Caudate nucleus (tissue), 63 donors: ENCODE measurements at places on chromosomes 12 and 14.

- no peak for DNase-seq
Observed at GRCh38 chr12:124865728-124866127, 2.1 kb upstream of the SCARB1 start.

GRCh38 chr12:14394317-14395073 is 29.0 kb downstream of the ATF7IP start:
- no peak for DNase-seq

DNA sequence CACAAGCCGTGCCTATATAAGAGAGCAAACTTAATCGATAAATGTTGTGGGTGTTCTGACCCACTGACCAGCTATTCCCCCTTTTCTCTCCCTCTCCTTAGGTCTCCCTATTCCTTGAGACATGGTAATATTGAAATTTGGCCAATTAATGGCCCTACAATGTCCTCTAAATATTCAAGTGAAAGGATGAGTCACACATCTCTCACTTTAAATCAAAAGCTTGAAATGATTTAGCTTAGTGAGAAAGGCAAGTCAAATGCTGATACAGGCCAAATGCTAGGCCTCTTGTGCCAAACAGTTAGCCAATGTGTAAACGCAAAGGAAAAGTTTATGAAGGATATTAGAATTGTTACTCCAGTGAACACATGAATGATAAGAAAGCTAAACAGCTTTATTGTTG is 102.2 kb upstream of the CPNE8 start:
- no peak for DNase-seq

DNA sequence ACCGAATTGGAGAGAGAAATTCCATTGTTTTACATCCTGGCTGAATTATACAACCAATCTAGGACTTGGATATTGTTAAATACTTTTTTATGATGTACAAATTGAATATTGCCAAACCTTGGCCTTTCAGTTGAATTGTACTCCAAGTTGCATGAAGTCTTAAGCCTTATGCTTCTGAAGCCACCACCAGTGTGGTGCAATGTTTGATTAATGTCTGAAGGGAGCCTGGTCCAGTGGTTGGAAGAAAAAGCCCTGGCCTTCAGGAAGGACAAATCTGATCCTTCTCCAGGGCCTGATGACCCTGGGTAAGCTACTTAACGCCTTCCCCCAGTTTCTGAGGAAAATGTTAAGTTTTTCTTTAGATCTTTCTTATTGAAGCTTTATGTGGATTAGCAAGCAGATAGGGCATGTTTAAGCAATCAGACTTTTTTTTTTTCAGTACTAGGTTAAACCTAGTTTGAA is 72.0 kb downstream of the PAPOLA start:
- no peak for DNase-seq

DNA sequence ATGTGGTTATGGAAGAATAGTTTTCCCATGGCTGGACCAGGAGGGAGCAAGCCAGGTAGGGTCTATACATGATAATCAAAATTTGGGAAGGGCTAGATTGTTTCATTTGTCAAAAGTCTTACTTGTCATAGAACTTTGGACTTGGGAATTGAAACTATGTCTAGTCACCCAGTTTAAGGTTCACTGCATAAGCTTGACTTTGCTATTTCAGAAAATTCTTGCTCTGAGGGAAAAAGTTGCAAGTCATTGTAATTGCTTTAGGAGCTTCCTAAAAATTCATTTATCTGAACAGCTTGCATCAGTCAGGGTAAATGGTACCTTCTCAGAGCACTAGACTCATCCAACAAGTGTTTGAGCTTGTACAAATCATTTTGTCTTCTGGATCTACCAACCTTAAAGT is 1194.7 kb downstream of the GALC start:
- no peak for DNase-seq

GRCh38 chr12:107518868-107519267 is 166.7 kb upstream of the PWP1 start:
- DNase-seq: no peak

DNA sequence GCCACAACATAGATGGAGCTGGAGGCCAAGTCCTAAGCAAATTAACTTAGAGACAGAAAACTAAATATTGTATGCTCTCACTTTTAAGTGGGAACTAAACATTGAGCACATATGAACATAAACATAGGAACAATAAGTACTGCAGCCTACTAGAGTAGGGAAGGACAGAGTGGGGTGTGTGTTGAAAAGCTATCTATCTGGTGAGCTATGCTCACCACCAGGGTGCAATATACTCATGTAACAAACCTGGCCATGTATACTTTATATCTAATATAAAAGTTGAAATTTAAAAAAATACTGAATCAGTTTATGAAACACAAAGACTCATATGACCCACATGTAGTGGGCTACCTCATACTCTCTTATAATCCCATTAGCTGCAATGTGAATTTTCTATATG is 1305.0 kb downstream of the LRFN5 start:
- DNase-seq: no peak

GRCh38 chr12:70842136-70842535 is 78.4 kb downstream of the PTPRR start:
- DNase-seq: no peak

DNA sequence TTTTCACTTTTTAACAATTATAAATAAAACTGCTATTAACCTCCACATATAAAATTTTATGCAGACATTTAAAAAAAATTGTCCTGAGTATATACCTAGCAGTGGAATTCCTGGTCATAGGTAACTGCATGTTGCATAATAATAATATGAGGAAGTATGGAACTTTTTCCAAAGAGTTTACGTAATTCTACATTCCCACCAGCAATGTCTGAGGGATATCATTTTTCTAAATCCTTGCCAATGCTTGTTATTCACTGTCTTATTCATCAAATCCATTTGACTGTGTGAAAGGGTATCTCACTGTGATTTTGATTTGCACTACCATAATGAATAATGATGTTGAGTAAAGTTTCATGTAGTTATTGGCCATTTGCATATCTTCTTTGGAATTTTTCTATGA is 393.8 kb downstream of the LRFN5 start:
- no peak for DNase-seq

DNA sequence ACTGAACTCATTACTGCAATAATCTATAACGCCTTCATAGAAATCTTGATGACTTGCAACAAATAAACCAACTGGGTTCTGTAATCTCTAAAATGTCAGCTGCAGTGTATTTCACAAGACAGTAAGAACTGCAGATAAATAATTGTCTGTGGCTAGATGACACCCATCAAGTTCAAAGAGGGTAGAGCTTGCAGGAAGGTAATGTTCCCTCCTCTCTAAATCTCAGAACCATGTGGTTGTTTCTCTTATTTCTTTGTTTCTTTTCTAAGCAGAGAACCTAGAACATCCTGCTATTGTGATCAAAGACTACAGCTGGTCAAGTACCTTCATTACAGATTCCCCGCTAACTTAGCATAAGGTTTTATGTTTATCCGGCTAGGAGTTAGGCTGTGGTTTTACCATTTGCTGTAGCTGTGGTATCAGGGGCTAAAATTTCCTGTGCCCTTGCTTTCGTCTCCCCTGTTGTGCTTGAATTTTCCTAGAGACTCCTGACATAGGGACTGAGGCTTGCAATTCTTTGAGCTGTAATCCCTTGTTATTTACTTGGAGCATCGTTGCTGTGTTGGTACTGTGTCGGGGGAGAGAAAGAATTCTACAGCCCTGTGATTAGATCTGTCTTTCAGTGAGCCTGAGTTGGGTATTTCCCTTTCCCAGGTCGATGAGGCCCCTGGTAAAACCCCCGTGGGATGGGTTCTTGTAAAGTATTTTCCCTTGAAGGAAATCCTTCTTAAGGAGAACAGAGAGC is 253.1 kb upstream of the BTG1 start:
- DNase-seq: no peak

DNA sequence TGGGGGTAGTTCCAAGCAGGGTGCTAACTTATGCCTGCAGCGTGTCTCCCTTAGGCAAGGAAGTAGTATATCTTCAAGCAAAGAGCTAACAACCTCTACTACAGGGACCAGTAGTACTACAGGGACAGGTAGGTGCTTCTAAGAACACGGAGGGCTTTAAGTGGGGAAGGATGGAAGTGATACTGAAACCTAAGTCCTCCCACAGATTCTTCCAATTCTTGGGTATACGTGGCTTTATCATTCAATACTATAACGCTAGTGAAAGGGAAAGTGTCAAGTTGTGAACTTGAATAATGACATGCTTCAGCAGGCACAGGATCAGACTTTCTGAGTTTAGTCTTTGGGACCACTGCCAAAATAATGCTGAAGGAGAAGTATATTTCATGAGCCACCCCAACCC is 241.7 kb downstream of the CEP128 start:
- no peak for DNase-seq

DNA sequence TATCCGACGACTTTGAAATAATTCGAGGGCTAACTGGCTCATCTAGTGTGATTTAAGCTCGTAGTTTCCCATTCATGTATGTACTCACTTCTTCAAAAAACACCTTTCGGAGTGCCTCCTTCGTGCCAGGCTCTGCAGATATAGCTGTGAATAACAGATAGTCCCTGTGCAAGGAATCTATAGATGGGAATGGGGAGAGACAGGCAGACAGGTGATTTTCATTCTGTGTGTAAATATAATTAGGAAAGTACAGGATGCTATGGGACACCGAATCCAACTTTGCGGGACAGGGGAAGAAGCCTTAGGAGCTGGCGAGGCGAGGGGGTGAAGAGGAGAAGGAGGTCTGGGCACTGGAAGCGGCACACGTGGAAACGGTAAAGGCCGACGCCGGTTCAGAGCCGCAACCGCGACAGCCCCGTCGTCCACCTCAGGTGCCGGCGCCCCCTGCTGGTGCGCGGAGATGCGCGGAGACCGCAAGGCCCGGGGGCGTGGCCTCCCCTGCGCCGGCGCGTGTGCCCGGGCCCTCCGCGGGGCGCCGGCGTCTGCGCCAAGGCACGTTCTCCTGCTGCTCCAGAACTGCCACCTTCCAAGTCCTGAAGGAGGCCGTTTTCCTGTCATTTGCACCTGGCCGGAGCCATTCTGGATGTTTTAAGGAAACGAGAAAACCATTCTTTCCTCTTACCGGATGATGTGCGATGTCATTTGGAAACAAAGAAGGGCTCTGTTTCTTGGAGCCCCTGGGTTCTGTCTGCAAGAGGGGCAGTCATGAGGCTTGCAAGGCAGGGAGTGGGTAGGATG is 18.0 kb upstream of the CACNA1C start:
- DNase-seq: peak; percentile 67

DNA sequence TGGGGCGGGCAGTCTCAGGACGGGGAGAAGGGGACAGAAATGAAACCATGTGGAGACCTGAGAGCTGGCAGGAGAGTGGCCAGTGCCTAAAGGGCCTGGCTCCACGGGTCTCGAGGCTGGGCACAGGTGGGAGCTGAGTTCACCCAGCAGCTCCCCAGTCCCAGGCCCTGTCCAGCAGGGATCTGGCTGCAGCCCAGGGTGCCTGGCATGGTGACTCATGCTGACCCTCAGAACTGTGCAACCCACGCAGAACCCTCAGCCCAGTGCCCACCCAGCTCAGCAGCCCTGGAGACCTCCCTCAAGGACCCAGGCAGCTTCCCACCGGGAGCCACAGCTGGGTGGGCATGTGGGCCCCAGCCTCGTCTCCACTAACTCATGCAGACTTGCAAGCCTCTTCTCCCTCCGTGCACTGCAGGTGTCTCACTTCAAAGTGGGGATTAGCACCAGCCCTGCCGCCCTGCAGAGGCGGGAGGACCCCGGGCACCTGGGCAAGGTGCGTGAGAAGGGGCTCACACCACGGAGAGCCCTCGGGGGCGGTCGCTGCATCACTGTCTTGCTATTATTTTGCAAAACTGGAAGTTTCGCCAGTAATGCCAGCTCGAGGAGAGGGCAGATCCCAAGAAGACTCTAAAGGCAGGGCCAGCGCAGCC is 46.3 kb downstream of the CCNK start:
- no peak for DNase-seq

DNA sequence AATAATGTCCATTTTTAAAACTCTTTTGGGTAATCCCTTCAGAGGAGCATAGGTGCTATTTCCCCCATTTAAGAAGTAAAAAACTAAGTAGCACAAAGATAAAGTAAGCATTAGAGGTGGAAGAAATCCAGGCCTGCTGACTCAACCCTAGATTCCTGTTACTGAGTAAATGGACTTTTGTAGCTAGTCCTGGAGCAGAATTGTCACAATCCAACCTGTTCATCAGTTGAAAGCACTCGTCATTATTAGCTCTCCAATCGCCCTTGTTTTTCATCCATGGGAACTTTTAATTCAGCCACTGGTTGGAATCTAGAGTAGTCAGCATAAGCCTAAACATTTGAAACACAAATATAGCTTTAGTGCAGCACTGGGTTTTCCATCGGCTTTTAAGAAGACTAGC is 139.5 kb upstream of the AMIGO2 start:
- DNase-seq: no peak

- DNase-seq: no peak
Observed at GRCh38 chr12:127174881-127175280, 1092.1 kb upstream of the TMEM132C start.

DNA sequence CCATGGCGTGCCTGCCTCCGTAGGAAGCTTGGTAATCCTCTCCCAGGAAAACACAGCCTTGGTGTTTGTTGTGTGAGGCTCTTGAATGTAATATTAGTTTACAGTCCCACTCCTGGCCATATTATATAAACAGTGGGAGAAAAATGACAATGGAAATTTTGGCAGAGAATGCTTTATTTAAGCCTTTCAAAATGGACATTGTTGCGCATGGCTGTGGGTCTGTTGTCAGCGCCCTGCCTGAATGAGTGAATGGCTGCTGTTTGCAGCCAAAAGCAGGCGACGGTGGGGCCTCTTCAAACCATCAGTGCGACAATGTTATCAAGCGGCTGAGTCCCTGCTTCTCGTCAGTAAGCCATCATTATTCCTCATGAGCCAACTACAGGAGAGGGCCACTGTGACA is 201.8 kb upstream of the RMST start:
- no peak for DNase-seq

GRCh38 chr14:104819361-104819781 is 18.5 kb downstream of the ZBTB42 start:
- no peak for DNase-seq

DNA sequence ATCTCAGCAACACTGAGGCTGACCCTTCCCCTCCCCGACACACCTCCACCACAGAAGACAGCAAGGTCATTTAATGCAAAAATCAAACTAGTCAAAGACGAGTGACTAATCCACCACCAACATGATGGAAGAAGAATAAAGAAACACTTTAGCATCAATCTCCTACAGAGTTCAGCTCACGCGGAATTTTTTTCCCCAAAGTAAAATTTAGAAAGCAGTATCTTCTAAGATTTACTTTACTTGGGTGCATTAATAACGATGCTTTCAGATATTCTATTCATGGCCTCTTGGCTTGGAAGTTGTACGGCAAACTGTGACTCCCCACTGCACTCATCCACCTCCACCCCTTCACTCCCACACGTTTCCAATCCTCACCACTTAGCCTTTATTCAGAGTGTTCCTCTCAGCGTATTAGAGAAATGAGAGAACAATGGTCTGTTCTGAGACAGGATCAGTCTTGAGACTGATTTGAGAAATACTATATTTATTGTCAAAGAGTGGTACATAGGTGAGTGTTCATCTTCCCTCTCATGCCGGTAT is 1.9 kb downstream of the EGLN3 start:
- no peak for DNase-seq

- DNase-seq: no peak
Observed at GRCh38 chr14:52609445-52610044, 56.9 kb downstream of the GPR137C start.
